ENCODE measurements at places on chromosomes 6 and 20.

DNA sequence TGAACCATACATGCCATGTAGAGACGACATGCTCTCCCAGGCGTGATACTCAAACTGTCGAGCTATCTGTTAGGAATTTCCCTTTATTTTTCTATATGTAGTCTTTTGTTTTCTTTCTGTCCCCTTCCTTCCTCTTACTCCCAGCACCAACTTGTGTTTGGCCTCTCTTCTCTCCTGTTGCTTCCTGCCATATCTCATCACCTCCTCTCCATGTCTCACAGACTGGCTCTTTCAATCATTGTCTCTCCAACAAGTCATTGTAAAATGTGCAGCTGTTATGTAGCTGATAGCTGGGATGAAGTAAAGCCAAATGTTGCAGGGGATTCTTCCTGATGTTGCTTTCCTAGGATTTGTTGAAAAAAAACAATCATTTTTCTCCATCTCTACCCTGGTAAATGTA lies 234.5 kb downstream of the TMEM242 start:
- no peak for DNase-seq

GRCh38 chr20:3847429-3847940 lies 851 bp downstream of the MAVS start:
- no peak for DNase-seq

DNA sequence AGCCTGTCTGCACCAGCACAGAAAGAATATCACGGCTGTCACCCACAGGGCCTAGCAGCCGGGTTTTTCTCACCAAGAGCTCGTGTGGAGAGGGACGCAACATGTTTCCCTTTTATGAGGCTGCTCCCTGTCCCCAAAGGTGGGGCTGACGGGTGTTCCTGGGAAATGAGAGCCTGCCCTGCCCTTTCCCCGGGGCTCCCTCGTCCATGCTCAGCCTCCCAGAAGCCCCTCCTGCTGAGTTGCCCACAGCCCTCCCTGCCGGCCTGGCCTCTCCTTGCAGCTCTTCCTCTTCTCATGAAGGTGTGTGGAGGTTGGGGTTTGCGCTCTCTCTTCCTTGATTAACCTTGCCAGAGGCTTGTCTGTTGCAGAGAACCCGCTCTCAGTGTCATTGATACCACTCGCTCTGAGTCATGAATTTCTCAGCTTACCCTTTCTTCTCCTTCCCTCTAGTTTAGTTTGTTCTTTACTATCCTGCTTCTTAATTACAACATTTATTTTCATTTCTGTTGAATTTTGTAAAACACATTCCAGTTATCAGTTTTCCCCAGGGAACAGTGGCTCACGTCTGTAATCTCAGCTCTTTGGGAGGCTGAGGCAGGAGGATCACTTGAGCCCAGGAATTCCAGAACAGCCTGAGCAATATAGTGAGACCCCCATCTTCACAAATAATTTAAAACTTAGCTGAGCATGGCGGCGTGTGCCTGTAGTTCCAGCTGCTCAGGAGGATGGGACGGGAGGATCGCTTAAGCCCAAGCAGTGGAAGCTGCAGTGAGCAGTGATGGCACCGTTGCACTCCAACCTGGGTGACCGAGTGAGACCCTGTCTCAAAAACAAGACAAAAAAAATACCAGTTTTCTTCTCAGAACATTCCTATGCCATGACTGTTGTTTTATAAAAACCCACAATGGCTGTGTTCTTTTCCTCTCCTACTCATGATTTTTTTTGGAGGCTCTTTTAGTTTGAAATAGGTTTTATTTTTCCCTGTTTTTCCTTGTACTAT lies 103.8 kb downstream of the TMEM242 start:
- DNase-seq = no peak

DNA sequence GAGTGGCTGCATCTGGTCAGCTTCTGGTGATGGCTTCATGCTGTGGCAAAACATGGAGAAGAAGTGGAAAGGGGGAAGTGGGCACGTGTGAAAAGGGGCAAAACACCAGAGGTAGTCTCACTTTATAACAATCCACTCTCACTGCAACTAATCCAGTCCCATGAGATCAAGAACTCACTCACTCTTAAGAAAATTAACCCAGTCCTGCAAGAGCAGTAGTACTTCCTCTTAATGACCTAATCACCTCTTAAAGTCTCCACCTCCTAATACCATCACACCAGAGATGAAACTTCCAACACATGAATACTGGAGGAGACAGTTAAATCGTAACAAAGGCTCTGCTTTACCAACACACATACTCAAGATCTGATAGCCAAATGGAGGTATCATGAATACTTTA lies 152.6 kb downstream of the THEMIS start:
- DNase-seq = no peak

- DNase-seq = no peak
Observed at GRCh38 chr6:470051-470900, 78.7 kb downstream of the IRF4 start.

DNA sequence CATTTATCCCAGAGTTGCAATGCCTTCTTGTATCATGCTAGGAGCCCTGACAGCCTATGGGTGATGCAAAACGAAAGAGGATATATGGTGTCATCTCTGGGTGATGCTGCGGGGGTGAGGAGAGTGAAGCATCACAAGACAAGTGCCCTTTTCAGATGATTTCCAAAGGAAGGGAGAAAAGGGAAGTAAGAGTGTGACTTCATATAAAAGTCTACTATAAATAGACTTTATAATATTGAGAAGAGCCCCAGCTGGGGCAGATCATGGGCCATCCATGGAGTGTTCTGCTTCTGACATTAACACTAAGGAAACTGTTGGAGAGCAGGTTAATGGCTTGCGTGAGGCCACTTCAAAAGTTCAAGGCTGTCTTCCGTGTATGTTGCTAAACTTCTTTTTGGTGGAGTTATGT lies 4.4 kb downstream of the CD83 start:
- DNase-seq = no peak

- no peak for DNase-seq
Observed at GRCh38 chr20:61730631-61731362, 334.9 kb downstream of the TAF4 start.

DNA sequence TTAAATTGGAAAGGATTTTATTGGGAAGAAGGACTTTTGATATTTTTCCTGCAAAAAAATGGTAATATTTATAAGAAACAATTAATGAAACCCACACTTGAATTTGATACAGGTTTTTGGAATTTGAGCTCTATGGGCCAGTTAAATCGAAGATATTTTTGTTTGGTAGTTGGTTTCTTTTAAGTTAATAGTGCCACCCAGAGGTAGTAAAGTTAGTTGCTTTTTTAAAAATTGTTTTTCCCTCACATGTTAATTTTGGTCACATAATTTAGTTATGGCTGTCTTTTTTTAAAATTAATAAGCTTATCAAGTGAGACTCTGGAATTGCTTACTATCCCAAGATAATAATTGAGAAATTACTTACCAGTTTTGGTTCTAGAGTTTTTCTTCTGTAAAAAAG lies 7.1 kb downstream of the PRIM2 start:
- DNase-seq = no peak

GRCh38 chr6:40705354-40705753 lies 118.2 kb upstream of the LRFN2 start:
- no peak for DNase-seq

GRCh38 chr6:130620338-130620781 lies 206.8 kb upstream of the SMLR1 start:
- DNase-seq = no peak

GRCh38 chr20:44442298-44443070 lies 33.2 kb upstream of the TTPAL start:
- DNase-seq = no peak

GRCh38 chr6:22413681-22414311 lies 117.0 kb upstream of the PRL start:
- no peak for DNase-seq

All from DMS79 (cell line).